ENCODE measurements at places on chromosomes 4 and X.

DNA sequence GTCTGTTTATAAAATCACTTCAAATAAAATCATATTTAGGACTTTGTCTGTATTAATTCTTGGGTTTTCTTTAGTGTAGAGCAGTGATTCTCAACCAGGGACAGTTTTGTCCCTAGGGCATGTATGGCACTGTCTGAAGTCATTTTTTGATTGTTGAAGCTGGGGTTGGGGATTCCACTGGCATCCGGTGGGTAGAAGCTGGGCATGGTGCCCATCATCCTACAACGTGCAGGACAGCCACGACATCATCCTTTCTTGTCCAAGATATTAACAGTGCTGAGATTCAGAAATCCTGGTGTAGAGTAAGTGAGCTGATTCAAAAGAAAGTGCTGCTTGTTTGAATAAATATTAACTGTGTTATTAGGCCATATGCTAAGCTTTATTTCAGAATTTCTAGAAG is 28.6 kb downstream of the DCLK2 start:
- DNase-seq: no peak

DNA sequence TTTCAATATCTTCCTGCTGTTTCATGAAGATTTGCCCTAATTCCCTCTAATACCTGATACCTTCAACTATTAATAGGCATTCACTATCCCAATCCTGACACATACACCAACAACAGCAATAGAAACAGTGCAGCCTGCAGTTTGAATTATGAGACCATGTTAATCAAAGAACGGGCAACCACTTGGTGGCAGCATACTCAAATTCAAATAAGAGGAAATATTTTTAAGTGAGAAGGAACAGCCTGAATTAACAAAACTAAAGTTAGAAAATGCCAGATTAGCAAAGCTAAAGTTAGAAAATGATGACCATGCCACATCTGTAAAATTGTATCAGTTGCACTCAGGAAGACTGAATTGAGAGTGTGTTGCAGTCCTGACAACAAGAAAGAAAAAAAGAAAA is 204.9 kb downstream of the SMARCA1 start:
- DNase-seq: no peak

GRCh38 chrX:67781132-67781531 is 237.3 kb downstream of the AR start:
- DNase-seq: no peak

DNA sequence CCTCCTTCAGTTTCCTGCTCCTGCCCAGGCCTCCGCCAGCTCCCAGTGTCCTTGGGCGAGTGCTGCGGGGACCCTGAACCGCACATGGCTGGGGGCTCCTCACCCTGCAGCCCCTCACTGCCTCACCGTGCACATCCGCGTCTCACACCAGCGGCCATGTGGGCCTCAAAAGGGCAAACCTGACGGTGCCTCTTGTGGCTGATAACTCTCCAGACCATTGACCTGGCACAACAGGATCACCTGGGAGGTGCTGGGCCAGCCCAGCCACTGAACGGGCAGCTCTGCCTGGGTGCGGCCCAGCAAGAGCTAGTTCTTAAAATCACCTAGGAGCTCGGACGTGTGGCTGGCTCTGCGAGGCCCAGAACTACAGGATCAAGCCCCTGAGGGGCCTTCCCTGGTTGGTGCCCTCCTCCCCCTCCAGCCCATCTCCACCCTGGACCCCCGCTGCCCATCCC is 4.1 kb upstream of the S100P start:
- DNase-seq: no peak

DNA sequence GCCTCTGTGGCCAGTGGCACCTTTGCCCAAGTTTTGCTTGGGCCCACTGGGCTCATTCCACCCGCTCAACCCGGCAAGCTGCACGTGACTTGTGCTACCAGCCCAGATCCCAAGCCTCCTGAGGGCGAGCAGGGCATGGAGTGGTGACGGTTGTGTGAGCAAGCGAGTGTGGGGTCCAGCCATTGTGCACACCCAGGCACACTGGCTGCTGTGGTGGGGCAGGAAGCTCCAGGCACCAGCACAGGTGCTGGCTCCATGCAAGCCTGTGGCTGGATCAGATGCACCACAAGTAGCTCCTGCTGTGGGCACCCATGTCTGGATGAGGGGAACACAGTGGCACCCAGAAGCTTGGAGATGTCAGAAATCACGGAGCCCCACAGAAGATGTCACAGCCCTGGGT is 557.0 kb upstream of the GNPDA2 start:
- no peak for DNase-seq

DNA sequence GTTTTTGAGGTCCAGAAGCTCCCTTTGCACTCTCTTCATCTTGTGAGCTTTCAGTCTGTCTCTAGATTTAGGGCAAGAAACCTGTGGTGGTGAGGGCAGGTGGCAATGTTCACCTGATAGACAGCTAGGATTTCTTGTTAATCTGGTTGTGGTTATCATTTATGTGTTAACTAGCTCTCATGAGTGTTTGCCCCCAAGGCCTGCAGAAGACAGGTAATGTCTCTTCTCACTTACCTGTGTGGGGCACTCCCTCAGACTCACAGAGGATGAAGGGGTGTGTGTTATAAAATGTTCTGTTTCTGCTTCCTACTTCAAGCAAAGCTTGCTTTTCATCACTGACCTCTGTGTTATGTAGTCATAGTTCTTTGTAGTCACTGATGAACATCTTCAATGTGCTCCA is 17.8 kb downstream of the EGF start:
- no peak for DNase-seq

- DNase-seq: no peak
Observed at GRCh38 chr4:148442832-148443511, 758 bp upstream of the NR3C2 start.

DNA sequence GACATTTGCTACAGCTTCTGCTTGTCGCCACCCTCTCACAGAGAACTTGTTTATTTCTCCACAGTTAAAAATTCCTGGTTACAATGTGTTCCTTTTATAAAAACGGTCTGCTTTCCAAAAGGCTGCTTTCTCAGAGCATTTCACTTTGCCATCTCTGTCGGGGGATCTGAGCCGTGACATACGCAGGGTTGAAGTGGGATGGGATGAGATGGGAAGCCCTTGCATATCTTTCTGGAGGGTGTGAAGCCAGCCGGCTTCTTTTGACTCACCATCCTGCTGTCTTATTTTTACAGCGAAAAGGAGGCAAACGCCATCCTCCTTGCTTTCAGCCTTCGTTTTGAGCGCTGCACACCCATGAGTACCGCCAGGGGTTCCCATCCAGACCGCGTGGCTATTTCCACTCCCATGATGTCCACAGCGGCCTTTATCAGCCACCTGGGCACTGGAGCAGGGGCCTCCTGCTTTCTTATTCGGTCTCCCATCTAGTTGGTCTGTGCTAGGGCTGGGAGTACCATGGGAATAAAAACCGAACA is 99.8 kb upstream of the GATB start:
- no peak for DNase-seq

DNA sequence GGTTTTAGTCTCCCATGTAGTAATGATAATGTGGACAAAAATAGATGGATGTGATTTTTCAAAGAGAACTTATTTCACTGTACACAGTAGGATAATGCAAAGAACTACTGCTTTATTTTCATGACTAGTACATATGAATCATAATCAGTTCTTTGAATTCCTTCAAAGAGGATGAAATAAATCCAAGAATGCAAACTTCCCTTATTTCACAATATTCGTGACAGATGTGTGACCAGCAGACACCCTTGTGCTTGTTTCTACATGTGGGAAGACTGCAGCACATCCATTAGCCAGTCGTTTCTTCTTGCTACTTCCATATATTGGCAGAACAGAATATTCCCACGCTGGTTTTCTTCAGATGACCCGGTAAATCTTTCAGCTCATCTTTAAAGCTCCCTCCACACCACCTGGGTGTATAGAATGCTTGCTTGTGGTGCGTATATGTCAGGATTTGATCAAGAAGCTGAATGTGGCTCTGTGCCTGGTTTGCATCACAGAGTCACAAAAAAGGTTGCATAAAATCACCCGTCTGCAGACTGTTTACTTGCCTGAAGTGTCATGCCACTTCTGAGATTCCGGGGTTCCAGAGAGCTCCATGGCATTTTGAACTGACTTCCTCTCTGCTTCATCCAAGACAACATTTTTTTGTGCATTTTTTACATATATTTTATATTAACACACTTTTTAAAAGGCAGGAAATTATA is 47.7 kb upstream of the FAT4 start:
- no peak for DNase-seq

- no peak for DNase-seq
Observed at GRCh38 chr4:185290018-185290607, 80.7 kb downstream of the SNX25 start.

DNA sequence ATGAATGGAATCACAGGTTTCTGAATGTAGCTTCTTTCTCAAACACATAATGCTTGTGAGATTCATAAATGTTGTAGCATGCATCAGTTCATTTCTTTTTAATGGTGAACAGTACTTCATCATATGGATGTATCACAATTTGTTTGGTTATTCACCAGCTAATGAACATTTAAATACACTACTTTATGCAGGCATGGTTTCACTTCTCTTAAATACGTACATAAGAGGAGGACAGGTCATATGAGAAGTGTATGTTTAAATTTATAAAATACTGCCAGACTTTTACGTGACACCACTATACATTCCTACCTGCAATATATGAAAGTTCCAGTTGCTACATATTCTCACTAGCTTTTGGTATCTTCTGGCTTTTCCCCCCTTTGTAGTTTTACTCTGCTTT is 65.4 kb downstream of the ANKRD17 start:
- DNase-seq: no peak

DNA sequence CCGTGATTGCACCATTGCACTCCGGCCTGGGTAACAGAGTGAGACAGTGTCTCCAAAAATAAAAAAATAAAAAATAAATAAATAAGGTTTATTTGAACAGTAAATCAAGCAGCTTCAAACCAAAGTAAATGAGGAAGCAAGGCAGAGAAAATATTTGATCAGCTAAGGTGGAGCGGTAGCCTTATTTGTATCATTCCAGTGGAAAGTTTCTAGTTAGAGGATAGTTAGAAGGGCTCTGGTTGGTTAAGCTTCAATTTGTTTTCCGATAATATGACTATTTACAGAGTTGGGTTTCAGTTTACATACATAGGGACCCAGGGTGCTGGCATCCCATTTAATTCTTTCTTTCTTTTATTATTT is 21.8 kb upstream of the OPHN1 start:
- DNase-seq: no peak

DNA sequence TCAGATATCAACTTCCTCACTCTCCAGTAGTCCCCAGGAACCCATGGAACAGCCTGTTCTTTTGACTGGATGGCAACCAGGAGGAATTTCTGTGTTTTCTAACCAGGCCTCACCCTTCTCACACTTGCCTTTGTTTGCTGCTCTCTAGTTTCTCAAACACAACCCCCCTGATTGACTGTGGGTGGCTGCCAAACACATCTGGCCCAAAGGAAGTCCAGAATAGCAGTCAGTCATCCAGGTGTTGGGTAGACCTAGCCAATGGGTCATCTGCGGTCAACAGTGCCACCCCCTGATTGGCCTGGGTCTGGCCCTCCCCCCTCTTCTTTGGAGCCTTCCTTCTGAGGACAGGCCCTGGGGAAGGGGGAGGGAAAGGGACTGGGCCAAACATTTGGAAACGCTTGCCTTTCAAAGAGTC is 53.7 kb downstream of the MSX1 start:
- DNase-seq: no peak

Measured in activated naive CD4-positive, alpha-beta T cell treated with Interleukin-2 at 50 U/mL for 16 hours (primary cell).